PC-9 (cell line): ENCODE measurements at places on chromosomes 5 and 9. TPM values are rescaled to one million over a fixed set of nuclear protein-coding genes. Genes with fewer than 3 reads are reported as not detected.

The PCDHA9 gene
- total RNA-seq = not detected in 2 replicates

DNA sequence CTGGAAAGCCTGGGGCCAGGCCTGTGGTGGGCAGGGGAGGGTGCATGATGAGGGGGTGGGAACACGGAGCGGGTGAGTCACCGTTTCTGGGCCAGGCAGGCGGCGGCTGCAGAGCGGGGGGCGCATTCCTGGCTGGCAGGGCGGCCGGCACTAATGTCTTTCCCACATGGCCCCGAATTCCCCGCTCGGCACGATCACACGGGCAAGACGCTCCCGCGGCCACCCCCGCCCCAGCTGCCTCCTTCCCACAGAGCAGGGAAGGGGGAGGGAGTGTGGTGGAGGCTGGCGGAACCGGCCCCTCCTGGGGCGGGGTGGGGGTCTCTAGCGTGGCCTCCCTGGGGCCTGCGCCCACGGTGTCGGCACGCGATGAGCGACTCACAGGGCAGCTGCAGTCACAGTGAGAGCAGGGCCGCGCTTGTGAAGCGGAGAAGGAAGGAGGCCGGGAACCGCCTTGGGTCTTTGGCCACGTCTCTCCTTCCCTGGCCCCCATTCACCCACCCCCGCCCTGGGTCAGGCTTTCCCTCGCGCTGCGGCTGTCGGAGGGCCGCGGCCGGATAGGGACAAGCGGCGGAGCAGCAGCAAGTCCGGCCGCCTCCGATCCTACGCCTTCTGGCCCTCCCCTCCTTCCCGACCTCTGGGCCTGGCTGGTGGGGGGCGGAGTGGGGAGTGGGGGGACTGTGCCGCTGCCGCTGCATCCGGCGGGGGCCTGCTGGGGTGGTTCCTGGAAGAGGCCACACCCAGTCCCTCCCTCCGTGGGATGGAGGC lies 48.9 kb downstream of the CXXC5 start:
- no peak for DNase-seq

GRCh38 chr9:16809912-16810610 lies 60.4 kb downstream of the BNC2 start:
- DNase-seq = peak; percentile 83

DNA sequence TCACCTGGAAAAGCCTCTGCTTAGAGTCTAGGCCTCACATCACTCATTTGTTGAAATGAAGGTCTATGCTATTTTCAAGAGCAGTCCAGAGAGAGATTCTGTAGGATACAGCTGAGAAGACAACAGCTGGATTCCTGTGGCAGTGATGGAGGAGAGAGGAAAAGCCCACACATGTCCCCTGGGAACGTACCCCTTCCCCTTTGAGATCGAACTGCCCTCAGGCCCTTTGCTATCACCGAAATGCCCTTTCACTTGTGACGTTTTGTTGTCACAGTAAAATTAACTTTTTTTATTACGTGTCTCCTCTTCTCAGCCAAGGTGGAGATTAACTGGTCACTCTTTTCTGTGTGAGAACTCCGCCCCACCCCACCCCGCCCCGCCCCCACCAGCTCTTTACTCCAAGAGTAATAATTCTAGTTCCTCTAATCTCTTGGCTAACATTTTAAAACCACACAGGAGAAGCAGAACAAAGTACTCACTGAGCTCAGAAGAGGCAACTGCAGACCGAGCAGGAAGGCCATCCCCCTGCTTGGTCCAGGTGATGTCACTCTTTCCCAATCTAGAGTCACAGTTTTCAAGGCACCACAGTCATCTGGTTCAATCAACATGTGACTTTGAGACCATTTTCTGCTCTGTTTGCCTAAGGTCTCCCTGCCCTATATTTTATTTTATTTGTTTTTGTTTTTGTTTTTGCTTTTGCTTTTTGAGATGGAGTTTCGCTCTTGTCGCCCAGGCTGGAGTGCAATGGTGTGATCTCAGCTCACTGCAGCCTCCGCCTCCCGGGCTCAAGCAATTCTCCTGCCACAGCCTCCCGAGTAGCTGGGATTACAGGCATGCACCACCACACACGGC lies 105.6 kb downstream of the SUSD1 start:
- DNase-seq = no peak

DNA sequence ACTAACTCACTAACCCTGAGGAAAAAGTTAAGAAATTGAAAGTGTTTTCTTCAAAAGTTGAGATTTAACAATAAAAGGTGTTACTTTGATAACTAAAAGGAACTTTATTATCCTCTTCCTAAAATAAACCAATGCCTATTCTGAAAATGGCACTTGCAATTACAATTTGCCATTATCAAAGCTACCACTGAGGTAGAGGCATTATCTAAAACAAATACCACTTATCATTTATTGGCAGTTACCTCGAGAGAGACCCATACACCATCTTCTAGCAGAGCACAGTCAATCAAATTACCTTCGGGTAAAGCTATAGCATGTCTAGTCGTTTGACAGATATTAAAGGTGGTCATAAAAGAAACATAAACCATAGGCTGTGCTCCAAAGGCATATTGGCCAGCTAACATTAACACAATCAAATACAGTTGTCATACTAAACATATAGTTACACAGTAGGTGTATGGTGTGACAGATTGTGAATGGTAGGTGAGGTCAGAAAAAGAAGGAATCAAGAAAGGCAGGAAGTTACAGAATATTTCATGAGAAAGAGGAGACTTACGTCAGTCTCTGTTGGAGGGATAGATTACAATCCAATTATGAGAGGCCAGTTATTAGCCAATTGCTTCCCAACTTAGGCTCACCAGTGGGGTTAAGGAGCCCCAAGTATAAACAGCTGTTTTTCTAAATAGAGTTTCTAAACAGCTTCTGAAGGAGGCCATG lies 56.3 kb downstream of the VCAN start:
- no peak for DNase-seq

The SCGB3A2 gene
- not detected in 2 replicates for total RNA-seq

GRCh38 chr5:158456756-158457155 lies 597.8 kb upstream of the CLINT1 start:
- no peak for DNase-seq
